ENCODE measurements at places on chromosomes 7 and 10.

GRCh38 chr10:20288060-20288459 is 471.8 kb downstream of the PLXDC2 start:
- DNase-seq: no peak

GRCh38 chr10:9504227-9504626 is 1449.7 kb downstream of the GATA3 start:
- no peak for DNase-seq

GRCh38 chr7:85815526-85815925 is 628.7 kb upstream of the SEMA3D start:
- DNase-seq: no peak

DNA sequence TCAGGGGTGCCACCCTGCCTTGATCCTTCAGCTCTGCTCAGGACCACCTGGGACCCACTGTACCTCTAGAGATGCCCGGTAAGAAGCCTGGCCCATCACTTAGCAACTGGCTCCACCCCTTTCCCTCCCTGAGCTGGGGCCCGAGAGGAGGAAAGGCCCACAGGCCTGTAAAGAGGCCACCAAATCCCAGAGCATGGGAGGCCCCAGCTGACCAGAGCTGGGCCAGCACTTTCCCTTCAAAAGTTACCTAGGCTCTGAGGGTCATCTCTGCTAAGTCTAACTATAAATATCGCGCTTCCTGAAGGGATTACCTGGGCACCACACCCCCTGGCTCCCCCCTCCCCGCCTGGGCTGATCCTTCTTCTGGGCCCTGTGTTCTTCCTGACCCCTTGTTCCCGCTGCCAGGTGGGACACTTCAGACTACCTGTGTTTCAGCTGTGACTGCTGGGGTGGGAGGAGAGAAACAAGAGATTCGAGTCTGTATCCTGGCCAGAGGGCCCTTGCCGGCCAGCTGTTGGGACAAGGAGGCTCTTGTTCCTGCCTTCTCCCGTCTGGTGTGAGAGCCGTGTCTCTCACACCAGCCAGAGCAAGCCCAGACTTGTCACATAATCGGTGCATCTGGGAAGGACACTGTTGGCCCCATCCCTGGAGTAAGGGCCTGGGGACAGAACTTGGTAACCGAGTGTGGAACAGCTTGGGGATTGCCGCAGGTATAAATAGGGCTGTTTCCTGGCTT is 22.8 kb upstream of the ANKRD2 start:
- DNase-seq: peak; percentile 22

GRCh38 chr10:82161264-82161663 is 286.3 kb downstream of the NRG3 start:
- no peak for DNase-seq

DNA sequence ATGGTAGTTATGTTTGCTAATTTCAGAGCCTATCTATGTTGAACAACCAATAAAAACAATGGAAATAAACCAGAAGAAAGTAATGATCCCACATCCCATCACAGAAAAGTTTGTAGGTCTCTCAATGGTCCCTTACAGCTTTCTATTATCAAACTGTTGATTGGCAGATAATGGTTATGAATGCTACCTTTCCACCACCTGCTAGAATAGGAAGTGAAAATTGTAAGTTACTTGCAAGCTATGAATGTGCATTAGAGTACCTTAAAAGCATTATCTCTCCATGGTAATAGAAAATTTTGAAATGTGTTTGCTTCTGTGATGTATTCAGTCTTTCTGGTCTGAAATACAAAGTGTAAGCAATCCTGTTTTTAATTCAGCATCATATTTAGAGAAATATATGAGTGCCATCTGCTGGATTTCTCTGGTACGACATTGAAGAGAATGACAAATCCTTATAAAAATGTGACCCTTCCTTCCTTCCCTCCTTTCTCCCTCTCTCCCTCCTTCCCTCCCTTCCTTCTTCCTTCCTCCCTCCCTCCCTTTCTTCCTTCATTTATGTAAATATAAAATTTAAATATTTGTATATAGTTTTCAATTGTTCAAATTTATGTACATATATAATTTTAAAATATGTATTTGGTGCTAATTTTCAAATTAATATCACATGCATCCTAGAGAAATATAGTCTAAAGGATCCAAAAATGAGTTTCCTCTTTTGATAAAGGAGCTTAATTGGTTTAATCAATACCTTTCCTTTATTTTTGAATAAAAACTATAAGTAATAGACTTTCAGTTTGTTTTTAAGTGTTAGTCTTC is 41.4 kb upstream of the PNLIPRP3 start:
- no peak for DNase-seq

GRCh38 chr10:132867801-132868644 is 74.3 kb downstream of the CFAP46 start:
- DNase-seq: no peak

GRCh38 chr7:157687158-157687557 is 350.4 kb downstream of the DNAJB6 start:
- DNase-seq: no peak

GRCh38 chr10:123166618-123167017 is 12.4 kb downstream of the BUB3 start:
- no peak for DNase-seq

DNA sequence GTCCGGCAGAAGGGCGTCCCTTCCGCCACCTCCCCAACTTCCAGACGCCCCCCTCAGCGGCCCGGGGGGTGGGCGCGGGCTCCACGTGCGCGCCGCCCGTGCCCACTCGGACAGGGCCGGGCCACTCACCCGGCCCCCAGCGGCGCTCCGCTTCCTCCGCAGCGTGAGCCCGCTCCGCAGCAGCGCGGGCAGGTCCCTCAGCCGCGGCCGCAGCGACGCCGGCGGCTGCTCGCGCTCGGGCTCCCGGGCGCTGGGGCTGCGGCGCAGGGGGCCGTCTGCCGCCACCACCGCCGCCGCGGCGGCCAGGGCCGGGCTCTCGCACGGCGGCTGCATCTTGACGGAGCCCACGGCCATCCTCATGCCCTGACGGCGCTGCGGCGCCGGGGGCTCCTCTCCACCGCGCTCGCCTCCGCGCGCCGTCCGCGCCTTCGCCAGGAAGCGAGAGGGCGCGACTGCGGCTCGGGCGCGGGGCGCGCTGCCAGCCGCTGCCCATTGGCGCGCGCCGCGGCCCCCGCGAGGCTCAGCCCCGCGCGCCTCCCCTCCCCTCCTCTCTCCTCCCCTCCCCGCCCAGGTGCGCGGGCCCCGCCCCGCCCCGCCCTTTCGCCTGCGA is at the start of gene RAPGEF5:
Gene RAPGEF5, minus strand, starts transcription at position 454 of the 610 bp plus-strand sequence. Its CDS starts 94 bp downstream, at position 360.
- peak; percentile 21 for DNase-seq
